ENCODE measurements at places on chromosomes 6 and 20.
A peak's percentile ranks its signal among the peaks of the same experiment; 100 is the strongest.

- DNase-seq: no peak
Observed at GRCh38 chr6:44446626-44447300, 59.3 kb downstream of the CDC5L start.

DNA sequence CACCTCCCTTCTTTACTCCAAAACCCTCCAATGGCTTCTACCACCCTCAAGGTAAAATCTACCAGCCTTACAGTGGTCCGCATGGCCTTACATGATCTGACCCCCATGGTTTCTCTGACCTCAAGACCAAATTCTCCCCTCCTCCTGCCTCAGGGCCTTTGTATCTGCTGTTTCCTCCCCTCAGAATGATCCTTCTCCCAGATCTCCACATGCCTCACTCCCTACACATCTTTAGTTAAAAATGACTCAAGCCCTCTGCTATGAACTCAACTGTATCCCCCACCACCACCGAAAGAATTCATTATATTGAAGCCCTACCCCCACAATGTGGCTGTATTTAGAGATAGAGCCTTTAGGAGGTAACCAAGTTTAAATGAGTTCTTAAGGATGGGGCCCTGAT is 4.1 kb downstream of the SLC23A2 start:
- DNase-seq: no peak

DNA sequence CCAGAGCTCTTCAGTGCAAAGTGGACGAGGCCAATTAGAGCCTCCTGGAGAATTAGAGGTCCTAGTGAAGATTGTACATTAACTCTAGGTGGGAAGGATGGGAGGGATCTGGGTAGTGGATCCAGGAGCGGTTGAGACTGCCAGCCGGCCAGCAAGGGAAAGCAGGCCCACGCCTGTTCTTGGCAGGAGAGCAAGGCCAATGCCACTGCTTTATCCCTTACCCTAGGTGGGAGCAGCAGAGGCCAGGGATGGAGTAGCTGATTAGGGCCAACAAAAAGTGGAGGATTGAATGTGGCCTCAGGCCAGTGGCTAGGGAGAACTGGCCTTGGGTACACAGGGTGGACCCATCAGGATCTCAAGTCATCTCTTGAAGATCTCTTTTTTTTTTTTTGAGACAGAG is 3.7 kb downstream of the ITPR3 start:
- no peak for DNase-seq

- DNase-seq: no peak
Observed at GRCh38 chr6:81063891-81064290, 688.6 kb downstream of the TENT5A start.

GRCh38 chr6:33836806-33837469 is 33.1 kb upstream of the MLN start:
- DNase-seq: no peak

DNA sequence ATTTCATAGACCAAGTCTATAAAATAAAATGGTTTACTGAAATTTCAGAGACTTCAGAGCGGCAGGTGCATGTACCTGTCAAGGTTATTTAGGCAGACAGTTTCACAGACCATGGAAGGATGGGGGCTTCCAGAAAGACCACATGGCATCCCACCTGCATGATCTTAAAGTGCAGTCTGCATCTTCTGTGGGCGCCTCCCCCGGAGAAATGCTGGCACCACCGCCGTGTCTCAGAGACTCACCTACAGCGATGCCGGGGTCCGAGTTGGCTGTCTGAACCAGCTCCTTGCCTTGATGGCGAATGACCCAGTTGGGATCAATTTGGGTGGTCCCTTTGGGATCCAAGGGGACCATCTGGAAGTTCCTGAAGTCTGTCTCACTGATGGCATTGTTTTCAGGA is 30.6 kb downstream of the THBS2 start:
- DNase-seq: no peak

- no peak for DNase-seq
Observed at GRCh38 chr6:162203287-162203686, 524.3 kb downstream of the PRKN start.

DNA sequence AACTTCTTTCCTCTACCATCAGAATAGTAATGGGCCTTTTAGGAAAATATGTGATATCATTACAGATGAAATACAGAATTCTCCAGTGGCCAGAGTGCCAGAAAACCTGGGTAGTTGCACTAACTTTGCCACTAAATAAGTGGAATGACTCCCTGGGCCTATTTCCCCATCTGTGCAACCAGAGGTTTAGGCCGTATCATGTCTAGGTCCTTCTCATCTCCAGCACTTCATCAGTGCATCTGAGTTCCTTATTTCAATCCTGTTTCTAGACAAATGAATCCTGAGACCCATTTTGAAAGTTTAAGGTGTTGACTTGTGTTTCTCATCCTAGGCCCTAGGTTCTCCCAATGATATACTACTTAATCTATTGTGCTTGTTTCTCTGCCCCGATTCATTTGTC is 236.2 kb downstream of the CD83 start:
- no peak for DNase-seq

DNA sequence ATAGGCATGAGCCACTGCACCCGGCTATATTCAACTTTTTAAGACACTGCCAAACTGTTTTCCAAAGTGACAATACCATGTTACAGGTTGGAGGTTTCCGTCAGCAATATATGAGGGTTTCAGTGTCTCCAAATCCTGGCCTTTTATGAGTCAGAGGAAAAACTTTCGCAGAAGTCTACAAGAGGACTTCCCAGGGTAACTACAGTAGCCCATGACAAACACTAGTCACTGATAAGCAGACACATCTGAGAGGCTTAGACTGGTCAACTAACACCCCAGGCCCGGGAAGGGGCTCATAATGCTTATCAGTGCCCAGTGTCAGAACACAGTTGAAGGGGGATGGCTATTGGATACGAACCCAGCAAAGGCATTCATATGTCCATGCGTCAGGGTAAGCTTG is 85.4 kb downstream of the SOX4 start:
- no peak for DNase-seq

GRCh38 chr6:25066593-25066992 is 130.8 kb upstream of the RIPOR2 start:
- DNase-seq: no peak

DNA sequence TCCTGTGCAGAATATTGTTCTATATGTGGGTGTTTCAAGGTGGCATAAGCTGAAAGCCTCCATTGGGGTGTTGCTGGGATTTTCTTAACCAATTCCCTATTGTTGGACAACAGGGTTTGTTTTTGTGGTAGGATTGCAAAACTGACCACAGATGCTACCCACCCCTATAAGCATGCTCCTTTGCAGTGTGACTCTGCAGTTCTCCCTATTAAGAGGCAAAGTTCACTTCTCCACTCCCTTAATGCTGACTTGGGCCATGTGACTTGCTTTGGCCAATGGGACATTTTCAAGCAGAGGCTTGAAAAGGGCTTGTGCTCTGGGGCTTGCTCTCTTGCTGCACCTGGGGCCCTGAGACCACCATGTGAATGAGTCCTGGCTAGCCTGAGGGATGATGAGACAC is 8.5 kb upstream of the ANGPT4 start:
- no peak for DNase-seq

DNA sequence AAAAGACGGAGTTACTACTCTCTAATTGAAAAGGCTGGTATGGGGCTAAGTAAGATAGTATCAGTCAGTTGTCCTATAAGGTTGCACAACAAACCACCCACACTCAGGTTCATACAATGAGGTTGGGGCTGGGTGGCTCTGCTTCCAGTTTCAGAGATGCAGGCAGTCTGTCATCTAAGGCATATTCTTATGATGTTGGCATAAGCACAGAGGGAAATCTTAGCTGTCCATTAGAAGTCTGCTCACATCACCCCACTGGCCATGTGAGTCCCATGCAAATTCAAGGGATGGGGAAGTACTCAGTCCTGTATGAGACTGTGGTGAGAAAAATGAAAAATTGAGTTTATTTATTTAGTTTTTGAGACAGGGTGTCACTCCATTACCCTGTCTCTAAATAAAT is 118.6 kb downstream of the LAMP5 start:
- DNase-seq: no peak

DNA sequence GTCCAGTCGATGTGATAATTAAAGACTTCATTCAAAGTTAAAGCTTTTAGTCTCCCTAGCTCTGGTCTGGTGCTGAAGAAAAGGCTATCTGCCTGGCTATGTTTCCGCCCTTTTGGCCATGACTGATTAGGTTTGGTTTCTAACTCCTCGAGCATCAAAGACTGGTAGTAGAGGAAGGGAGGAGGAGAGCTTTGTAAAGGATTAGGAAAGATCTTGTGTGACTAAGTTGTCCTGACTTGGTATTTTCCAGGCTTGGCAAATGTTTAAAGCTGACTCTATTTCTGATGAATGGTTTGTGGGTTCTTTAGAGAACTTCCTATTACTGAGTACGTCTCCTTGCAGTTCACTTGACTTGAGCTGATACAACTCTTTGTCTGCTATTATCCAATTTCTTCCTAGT is 312.9 kb downstream of the GJA1 start:
- DNase-seq: no peak

DNA sequence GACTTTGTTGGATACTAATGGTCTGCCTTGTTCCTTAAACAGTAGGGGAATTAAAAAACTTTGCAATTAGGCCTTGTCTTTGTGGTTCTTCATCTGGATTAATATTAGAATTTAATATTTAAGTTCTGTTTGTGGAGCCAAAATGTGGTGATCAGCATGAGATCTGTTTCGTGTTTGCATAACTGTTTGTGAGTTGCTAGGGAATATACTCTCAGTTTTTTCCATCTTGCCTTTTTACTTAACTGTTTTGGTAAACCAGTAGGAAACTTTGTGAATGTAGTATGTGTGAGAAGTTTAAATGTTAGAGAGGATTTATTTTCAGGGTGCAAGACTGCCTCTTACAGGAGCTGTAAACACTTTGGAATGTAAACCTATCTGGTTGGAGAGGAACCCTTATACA is 35.6 kb downstream of the LRRC1 start:
- no peak for DNase-seq

DNA sequence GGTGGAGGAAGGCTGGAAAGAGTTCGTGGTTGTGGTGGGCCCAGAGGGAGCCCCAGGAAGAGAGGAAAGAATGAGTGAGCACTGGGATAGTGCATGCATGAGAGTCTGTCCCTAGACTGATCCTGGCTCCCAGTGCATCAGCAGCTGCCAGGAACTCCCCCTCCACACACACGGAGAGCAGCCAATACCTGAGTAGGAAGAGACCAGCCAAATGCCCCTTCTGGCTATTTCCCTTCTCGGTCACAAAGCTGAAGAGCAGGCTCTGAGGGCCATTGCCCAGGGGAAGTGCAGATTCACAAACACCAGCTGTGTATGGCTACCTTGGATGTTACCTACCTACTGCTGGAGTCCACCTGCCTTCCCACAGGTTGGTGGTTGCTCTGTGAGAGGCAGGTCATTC is 45.1 kb downstream of the GABRR2 start:
- DNase-seq: peak; percentile 6

DNA sequence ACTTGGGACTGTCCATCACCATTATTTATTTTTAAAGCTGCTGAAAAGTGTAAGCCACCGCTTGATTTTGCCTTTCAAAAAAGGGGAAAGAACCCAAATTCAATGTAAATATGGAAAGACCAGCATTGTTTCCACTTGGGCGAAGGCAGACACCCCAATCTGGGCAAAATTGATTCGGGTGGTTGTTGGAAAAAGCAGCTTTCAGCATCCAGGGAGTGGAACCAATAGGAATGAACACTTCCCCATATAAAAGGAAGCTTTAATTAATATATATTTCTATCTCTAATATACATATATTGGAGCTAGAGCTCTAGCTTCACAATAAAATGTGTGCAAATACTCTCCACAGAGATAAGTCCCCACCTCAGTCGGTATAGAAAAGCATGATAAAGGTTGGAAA is at the start of gene TFAP2D:
TSS of gene TFAP2D (plus strand) at position 301 of the 400 bp plus-strand sequence. CDS start 530 bp downstream, outside the sequence.
- no peak for DNase-seq

DNA sequence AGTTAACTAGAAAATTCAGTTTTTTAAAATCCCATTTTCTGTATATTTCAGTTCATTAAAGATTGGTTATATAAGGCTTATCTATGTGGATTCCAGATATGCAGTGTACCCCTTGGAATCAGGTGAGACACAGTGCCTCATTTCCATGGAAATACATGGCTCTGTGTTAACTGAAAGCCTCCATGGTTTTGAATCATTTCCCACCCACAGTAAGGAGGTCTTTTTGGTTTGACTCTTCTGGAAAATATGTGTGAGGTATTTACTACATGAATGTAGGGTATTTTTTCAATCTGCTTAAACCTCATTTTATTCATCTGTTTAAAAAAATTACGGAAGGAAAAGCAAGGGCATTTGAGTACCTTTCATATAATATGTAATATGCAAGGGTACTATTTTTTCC is 25.5 kb downstream of the RNF144B start:
- DNase-seq: no peak

DNA sequence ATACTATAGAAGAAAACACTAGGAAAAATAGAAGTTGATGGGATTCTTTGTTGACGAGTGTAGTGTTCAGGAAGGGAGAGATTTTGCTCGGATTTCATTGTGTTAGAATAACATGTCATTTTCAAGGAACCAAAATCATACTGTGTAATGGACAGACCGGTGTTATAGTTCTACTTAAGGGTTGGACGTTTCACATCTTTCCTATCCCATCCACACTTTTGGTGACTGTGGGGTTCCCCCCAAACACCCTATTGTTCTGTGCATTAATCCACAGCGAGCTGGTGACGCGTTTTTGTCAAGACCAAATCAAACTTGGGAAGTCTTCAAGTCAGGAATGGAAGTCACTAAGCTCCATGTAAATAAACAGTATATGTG is 43.3 kb downstream of the TRIM27 start:
- no peak for DNase-seq

- no peak for DNase-seq
Observed at GRCh38 chr6:3789018-3789895, 37.7 kb upstream of the PXDC1 start.

- DNase-seq: no peak
Observed at GRCh38 chr6:12335131-12335527, 45.0 kb downstream of the EDN1 start.

- DNase-seq: no peak
Observed at GRCh38 chr20:54113566-54113965, 43.2 kb upstream of the BCAS1 start.

- DNase-seq: peak; percentile 37
Observed at GRCh38 chr20:11350126-11351005, 567.3 kb upstream of the BTBD3 start.

- DNase-seq: no peak
Observed at GRCh38 chr6:143965503-143966171, 42.4 kb downstream of the PLAGL1 start.

DNA sequence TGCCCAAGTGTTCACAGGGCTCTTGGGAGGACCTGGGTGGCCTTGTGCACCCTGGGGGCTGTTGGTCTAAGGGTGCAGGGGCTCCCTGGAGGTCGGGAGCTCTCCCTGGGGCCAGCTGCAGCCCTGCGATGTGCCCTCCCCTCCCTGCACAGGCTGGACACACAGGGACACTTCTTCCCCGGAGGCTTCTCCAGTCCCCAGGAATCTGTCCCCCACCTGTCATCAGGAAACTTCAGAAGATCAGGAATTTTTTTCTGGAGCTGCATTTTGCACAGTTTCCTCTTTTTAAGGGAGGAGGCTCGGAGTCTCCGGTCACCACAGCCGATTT is 66.9 kb upstream of the BHLHE23 start:
- no peak for DNase-seq

GRCh38 chr6:5338177-5338960 is 77.1 kb downstream of the FARS2 start:
- DNase-seq: no peak

DNA sequence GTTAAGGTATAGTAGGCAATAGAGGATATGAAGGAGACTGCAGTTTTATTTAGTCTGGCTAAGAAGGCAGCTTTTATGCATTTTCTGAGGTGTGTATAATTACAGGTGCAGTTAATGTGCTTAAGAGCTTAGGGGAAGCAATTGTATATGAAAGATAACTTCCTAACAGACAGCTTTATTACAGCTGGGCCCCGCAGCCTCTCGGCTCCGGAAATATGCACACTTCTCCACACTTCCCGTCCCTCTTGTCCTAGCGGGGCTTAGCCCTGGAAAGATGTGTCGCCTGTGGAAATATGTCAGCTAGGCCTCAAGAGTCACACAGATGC is 178.4 kb upstream of the ARID1B start:
- peak; percentile 98 for DNase-seq
